A172 (cell line): ENCODE measurements at places on chromosomes 11 and 22.

- no peak for DNase-seq
Measured at GRCh38 chr11:121291896-121292494, 576 bp upstream of the SC5D start.

DNA sequence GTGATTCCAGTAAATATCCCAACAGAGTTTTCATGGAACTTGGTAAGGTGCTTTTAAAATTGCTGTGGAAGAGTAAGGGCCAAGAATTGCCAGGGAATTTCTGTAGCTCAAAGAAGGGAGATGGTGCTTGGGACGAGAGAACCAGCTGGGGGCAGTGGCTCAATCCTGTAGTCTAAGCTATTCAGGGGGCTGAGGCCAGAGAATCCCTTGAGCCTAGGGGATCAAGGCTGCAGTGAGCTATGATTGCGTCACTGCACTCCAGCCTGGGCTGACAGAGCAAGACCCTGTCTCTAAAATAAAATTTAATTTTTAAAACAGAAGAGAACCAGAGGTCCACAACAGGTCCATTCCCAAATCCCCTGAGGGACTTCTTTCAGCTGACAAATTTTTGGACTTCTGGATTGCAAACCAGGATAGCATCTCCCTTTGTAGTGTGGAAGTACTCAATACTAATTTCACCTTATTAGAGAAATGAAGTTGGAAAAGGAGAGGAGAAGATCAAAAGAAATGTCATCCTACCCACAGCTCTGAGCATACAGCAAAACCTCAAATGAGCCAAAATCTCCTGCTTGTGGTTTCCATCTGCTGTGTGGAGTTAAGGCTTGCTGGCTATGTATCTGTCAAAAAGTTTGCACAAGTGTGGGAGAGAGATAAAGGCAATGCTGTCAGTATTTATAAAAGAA lies 59.2 kb upstream of the CLPB start:
- DNase-seq, result no peak

GRCh38 chr11:2483426-2483825 lies 38.6 kb downstream of the KCNQ1 start:
- DNase-seq, result no peak

GRCh38 chr11:119641983-119642745 lies 86.8 kb downstream of the NECTIN1 start:
- no peak for DNase-seq

- no peak for DNase-seq
Measured at GRCh38 chr11:117625237-117625636, 171.8 kb downstream of the DSCAML1 start.

DNA sequence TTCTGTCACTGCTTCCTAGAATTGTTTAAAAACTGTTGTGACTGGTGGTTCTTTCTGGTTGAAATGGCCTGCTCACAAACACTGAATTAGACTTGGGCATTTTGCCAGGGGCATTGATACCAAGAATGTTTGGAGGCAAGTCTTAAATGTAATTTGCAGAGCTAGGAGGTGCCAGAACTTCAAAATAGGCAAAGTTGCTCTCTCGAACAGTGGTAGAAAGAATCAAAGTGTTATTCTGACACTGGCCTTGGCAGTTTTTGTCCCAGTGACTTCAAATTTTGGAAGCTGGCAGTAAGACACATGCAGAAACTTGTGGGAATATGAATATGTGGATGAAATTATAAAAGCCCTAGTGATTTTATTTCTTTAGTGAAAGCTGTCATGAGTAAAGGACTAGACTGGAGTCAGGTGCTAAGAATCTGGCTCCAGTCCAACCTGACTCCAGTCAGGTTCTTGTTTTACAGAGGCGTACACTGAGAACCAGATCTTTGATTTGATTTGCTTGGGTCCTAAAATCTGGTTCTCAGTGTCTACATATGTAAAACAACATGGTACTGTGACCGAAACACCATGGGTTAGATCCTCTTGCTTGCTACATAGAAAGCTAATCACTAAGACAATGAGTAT lies 20.9 kb downstream of the SVIP start:
- DNase-seq, result no peak

DNA sequence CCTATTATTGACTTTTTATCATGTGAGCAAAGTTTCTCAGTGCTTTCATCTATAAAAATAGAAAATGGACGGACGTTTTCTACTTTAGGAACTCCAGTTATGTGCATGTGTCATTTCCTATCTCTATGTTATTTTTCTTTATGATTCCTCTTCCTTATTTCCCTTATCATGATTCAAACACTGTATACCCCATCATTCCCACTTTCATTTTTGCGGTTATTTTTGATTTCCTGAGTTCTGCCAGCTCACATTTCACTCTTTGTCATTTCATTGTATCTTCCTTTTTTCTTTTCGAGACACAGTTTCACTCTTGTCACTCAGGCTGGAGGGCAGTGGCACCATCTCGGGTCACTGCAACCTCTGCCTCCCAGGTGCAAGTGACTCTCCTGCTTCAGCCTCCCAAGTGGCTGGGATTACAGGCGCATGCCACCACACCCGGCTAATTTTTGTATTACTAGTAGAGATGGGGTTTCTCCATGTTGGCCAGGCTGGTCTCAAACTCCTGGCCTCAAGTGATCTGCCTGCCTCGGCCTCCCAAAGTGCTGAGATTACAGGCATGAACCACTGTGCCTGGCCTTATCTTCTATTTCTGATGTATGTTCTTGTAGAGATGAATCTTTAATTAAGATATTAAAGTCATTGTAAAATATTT lies 21.5 kb downstream of the C11orf58 start:
- DNase-seq, result peak; percentile 30

DNA sequence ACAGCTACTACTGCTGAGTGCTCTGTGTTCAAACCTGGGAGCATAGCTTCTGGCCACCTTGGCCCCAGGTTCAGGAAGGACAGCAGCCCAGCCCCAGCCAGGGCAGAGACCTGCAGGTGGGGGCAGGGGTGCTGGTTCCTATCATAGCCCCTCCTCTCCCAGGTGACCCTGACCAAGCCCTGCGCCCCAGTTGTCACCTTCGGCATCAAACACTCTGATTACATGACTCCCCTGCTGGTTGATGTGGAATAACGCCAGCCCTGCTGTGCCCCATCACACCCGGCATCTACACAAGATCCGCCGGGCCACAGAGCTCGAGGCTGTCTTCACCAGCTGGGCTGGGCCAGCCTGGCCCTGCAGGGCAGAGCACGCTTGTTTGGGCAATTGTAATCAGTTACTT lies 6.9 kb downstream of the SCGB1C1 start:
- no peak for DNase-seq

DNA sequence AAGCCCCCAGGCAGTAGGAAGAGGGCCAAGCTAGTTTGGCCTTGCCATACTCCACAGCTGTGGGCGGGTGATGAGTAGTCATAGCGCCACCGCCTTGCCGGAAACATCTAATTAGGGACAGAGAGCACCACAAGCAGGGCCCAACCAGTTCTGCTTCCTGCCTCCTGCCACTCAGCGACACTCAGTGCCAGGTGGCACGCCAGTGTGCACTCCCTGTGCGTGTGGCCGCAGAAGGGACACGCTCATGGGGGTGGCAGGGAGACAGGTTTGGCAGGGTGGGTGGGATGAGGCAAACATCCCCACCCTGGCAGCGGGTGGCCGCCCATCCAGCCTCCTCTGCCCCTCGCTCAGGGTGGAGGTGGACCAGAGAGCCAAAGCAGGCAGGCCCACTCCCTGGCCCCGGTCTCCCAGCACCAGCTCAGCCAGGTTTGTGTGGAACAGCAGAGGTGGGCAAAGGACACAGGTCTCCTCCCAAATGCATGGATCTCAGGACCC lies 4.9 kb downstream of the OVOL1 start:
- DNase-seq, result no peak

DNA sequence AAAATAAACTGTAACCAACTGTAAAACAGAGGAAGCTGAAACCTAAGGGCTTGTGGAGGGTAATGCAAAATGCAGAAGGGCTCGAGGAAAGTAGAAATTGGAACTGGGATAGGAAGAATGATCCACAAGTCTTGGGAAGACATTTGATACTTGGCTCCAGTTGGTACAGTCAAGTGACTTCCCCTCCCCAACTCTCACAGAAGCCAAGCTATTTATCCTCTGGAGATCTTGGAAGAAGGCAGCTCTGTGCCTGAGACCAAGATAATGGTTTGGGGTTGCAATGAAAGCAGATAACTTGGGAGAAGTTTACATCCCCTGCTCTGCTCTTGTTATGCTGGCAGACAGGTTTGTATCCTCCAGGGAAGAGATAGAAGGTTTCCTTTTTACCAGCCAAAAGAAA lies 198.9 kb upstream of the ZC3H12C start:
- DNase-seq, result no peak
